Foreskin keratinocyte (primary cell): ENCODE measurements at places on chromosomes 7 and 10. TPM values are rescaled to one million over a fixed set of nuclear protein-coding genes. Genes with fewer than 3 reads are reported as not detected.

The PCDH15 gene
- total RNA-seq: not detected in 2 replicates

The NCF1 gene
- total RNA-seq: 0.07 and 0.32 TPM in 2 replicates

The C10orf105 gene
- not detected in 2 replicates for total RNA-seq

- no peak for DNase-seq
Measured at GRCh38 chr7:100154651-100155491, 3.7 kb downstream of the TRAPPC14 start.

DNA sequence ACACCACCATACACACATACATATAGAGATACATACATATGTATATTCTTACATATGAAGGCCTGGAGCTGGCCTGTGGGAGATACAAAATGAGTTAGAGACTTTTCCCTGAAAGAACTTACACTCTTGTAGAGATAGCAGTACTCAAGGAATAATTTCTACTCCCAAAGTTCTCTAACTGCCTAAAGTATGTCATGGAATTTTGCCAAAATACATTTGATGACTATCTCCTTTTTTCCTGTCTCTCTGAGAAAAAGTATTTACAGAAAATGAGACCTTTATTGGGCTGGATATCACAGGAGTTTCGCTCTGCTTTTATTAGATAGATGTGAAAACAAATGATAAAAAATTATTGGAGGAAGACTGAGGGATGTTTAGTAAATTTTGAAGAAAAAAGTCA is 220.1 kb downstream of the POU6F2 start:
- DNase-seq: no peak

GRCh38 chr10:102770108-102770482 is 26.3 kb downstream of the WBP1L start:
- DNase-seq: no peak

- DNase-seq: peak; percentile 53
Measured at GRCh38 chr7:112510001-112510742, 29.4 kb downstream of the LSMEM1 start.

GRCh38 chr7:130276796-130277762 is 10.4 kb downstream of the CPA2 start:
- DNase-seq: peak; percentile 82

- no peak for DNase-seq
Measured at GRCh38 chr10:66337211-66337610, 588.6 kb upstream of the LRRTM3 start.

- peak; percentile 19 for DNase-seq
Measured at GRCh38 chr7:144001543-144001942, 1.4 kb downstream of the OR6B1 start.

GRCh38 chr7:116689790-116690259 is 17.8 kb downstream of the MET start:
- DNase-seq: peak; percentile 89

- no peak for DNase-seq
Measured at GRCh38 chr10:30169342-30169741, 110.0 kb upstream of the JCAD start.
